ENCODE measurements at places on chromosomes 5 and 9.

GRCh38 chr5:141869514-141869913 is 8.7 kb downstream of the PCDH1 start:
- peaks cover 3% of the 10 kb centered on the region for H3K36me3 ChIP-seq
- peaks cover 24% of the 10 kb centered on the region for H3K4me1 ChIP-seq
- no peak overlapping the region for H3K4me3 ChIP-seq
- peaks cover 29% of the 10 kb centered on the region for H3K27me3 ChIP-seq
- H3K27ac ChIP-seq: no peak overlapping the region

GRCh38 chr9:135248111-135248510 is 160.6 kb downstream of the OLFM1 start:
- no peak overlapping the region for H3K4me3 ChIP-seq
- DNase-seq: no peak
- H3K4me1 ChIP-seq: peaks cover 3% of the 10 kb centered on the region
- H3K27ac ChIP-seq: no peak overlapping the region
- H3K27me3 ChIP-seq: peaks cover 45% of the 10 kb centered on the region

GRCh38 chr9:122202111-122202510 is 26.6 kb downstream of the LHX6 start:
- no peaks in the 10 kb centered on the region for H3K36me3 ChIP-seq
- H3K4me1 ChIP-seq: peaks cover 4% of the 10 kb centered on the region
- no peak for DNase-seq

DNA sequence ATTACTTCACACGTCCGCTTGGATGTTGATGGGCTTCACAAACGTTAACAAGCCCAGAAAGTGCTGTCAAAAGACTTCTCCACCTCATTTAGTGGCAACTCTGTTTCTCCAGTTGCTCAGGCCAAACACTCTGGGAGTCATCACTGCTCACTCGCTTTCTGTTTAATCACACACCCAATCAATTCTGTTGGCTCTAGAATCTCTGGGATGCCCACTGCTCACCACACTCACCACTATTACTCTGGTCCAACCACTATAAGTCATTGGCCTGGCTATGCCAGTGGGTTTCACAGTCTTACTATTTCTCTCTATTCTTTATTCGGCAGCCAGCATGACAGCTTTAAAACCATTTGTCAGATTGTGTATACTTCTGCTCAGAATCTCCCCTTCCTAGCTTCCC is 163.5 kb downstream of the KDM4C start:
- peaks cover 21% of the 10 kb centered on the region for H3K4me1 ChIP-seq
- H3K36me3 ChIP-seq: peaks cover 8% of the 10 kb centered on the region
- no peak overlapping the region for H3K4me3 ChIP-seq
- H3K27ac ChIP-seq: no peak overlapping the region
- DNase-seq: no peak

GRCh38 chr5:66987949-66988838 is 208.4 kb downstream of the CD180 start:
- no peaks in the 10 kb centered on the region for H3K36me3 ChIP-seq
- H3K4me3 ChIP-seq: no peak overlapping the region
- H3K27ac ChIP-seq: no peak overlapping the region

GRCh38 chr9:134693011-134693410 is 51.4 kb downstream of the COL5A1 start:
- peaks cover 4% of the 10 kb centered on the region for H3K4me1 ChIP-seq
- H3K4me3 ChIP-seq: no peak overlapping the region
- no peak for DNase-seq
- no peak overlapping the region for H3K27ac ChIP-seq

GRCh38 chr9:68555437-68556150 is 14.9 kb upstream of the TMEM252 start:
- DNase-seq: no peak
- H3K27ac ChIP-seq: no peak overlapping the region
- no peaks in the 10 kb centered on the region for H3K36me3 ChIP-seq
- no peaks in the 10 kb centered on the region for H3K4me1 ChIP-seq
- no peak overlapping the region for H3K4me3 ChIP-seq
- H3K27me3 ChIP-seq: peaks cover 31% of the 10 kb centered on the region

- no peak overlapping the region for H3K27ac ChIP-seq
- H3K36me3 ChIP-seq: no peaks in the 10 kb centered on the region
- no peak for DNase-seq
- H3K4me3 ChIP-seq: no peak overlapping the region
These were observed 94.0 kb upstream of the RAPGEF1 start for GRCh38 chr9:131833906-131834305.

DNA sequence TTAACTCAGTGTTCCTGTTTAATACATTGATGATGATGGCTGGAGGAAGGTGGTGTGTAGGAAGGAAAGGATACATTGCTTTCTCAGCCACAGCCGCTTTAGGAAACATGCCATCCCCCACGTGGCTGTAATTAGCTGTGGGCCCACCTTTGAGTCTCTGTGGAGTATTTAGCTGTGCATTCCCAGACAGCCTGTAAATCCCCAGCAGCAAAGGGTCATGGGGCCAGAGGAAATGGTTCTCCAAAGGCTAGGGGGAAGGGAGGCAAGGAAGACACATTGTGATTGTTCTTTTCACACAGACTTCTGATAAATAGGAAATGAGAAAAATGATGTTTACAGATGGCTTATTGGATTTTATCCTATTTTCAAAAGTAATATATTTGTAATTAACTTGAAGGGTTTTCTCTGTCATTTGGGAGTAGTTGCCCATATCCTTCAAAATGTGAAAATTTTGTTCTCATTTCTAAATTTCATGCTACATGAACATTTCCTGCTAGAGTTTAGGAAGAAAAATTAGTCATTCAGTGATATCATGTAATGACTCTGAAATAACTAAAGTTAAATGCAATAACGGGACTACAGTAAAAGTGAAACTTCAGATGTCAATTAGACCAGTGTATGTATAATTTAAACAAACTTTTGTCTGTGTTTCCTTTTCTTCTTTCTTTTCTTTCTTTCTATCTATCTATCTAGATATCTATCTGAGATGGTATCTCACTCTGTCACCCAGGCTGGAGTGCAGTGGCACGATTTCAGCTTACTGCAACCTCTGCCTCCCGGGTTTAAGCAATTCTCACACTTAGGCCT is 24.3 kb upstream of the F2R start:
- H3K4me3 ChIP-seq: no peak overlapping the region
- peaks cover 4% of the 10 kb centered on the region for H3K36me3 ChIP-seq
- no peak overlapping the region for H3K27ac ChIP-seq
- H3K4me1 ChIP-seq: peaks cover 6% of the 10 kb centered on the region

Data from progenitor cell of endocrine pancreas (in vitro differentiated cells).